ENCODE measurements at places on chromosomes 12 and 14.

- DNase-seq, result no peak
Observed at GRCh38 chr12:11897923-11898322, 172.8 kb upstream of the BCL2L14 start.

- no peak for DNase-seq
Observed at GRCh38 chr12:47591361-47591791, 114.5 kb downstream of the RPAP3 start.

GRCh38 chr12:55727643-55728185 lies 1.1 kb downstream of the CD63 start:
- DNase-seq, result no peak

GRCh38 chr14:68528040-68528687 lies 264.7 kb downstream of the ZFP36L1 start:
- no peak for DNase-seq

Measured in activated CD4-positive, alpha-beta memory T cell treated with anti-CD3 and anti-CD28 coated beads, Interleukin-2, amount 10 ng/mL, durations not matched to agents 7 days and 5 days (primary cell).